CD4-positive, alpha-beta T cell treated with Interleukin-10 for 1 hour (primary cell): ENCODE measurements at places on chromosomes 5 and 9.

DNA sequence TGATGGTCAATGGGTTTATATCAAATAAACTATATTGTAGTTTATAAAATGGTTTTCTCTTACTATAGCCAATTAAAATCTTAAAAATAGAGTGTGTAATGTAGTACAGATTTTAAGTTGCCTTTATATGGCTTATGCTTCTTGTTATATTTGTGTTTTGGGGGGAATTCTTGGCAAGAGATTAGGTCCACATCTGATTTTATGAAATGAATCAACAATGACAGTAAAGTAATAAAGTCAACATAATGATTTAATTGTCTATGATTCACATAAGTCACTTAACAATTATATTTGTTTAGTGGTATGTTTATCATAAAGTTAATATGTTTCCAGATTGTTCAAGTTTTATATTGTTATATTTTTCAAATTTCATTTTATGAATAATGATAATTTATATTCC, 164.8 kb downstream of the COMMD10 start:
- DNase-seq, result no peak

- DNase-seq, result no peak
These were observed 296.3 kb downstream of the ADAMTS6 start for GRCh38 chr5:65185468-65185867.

DNA sequence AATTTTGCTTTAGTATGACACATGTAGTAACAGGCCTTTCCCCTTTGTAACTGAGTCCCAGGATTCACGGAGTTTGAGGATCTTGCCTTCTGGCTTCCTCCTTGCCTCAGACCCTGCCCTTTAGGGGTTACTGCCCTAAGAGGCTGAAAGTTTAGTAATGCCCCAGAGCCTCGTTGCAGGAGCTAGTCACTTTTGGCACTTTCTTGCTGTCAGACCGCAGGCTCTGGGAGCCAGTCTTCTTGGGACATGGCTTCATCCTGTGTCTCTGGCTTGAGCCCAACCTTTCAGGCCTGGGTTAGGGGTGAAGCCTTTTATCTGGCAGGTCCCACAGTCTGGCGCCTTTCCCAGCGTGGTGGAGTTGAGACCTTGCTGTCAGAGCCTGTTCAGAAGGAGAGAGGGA, 185.6 kb upstream of the DMRT1 start:
- DNase-seq, result no peak

DNA sequence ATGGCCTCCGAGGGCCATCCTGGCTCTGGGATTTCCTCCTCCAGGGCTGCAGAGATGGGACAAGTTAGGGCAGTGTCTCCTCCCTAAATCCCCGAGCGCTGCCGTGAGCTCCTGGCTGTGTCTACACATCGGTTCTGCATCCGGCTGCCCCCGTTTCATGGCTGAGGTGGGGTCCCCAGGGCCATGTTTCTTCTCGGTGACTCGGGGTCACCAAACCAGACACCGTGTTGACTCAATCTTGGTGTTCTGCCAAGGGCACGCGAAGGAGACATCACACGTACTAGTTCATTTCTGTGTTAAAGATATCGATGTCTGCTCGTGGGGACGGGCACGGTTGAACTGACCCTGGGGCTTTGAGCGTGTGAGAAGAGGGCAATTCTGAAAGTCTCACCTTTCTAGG, 60.7 kb downstream of the COL5A1 start:
- no peak for DNase-seq

DNA sequence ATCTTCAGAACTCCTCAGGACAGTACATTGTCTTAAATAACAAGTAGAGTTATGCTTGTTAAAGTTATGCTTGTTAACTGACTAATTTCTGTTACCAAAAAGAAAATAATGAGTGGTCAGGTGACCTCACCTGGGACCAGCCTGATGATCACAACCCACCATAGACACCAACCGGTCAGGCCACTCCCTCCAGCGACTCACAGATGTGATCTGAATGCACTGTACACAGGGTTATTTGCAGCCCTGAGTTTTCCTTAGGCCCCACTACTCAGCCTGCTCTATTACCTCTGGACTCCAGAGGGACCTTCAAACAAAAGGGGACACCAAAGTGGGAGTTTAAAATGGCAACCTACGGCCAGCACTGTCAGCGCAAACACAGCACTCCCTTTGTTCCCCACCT, 55.3 kb downstream of the ARSB start:
- DNase-seq, result no peak

GRCh38 chr5:31362529-31362900, 169.0 kb downstream of the CDH6 start:
- DNase-seq, result no peak

GRCh38 chr5:100623719-100624118, 88.5 kb downstream of the FAM174A start:
- peak; percentile 54 for DNase-seq

- DNase-seq, result no peak
These were observed 66.0 kb downstream of the HMCN2 start for GRCh38 chr9:130331573-130331972.

GRCh38 chr9:23979491-23979890, 153.5 kb upstream of the ELAVL2 start:
- no peak for DNase-seq

DNA sequence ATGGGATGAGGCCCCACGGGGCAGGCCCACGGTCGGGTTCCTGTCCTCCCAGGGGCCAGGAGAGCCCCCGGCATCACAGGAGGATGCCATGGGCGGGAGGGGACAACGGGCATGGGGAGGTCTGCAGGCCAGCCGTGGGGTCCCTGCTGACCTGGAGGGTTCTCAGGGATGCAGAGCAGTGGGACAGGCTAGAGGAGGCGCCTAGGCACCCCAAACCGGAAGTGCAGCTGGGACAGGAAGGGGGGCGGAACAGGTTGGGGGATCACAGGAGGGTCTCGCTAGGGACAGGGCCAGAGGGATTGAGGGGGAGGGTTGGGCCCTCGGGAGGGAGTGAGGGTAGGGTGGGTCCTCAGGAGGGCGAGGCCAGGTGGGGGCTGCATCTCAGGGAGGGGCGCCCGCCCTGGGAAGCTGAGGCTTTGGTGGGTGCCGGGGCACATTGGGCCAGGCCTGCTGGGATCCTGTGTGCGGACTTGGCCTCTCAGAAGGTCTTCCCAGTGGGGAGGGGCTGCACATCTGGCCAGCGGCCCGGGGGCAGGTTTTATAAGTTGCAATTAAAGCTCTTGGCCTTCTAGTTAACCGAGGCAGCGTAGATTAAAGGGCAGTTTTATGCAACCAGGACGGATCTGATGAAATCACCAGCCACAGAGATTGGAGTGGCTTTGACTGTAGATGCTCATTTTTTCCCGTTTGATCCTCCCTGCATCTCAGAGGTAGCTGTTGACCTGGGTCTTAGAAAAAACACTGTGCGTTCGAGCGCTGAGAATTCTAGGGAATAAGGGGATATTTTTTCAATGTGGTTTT, 20.1 kb downstream of the NKD2 start:
- no peak for DNase-seq
